ENCODE measurements at places on chromosomes 4 and X. TPM values are rescaled to one million over a fixed set of nuclear protein-coding genes. Genes with fewer than 3 reads are reported as not detected.

The ENPP6 gene
- total RNA-seq = 0.21 TPM

The CTAG1B gene
- total RNA-seq = not detected

- no peak for DNase-seq
Observed at GRCh38 chr4:83560523-83560922, 24.6 kb downstream of the GPAT3 start.

DNA sequence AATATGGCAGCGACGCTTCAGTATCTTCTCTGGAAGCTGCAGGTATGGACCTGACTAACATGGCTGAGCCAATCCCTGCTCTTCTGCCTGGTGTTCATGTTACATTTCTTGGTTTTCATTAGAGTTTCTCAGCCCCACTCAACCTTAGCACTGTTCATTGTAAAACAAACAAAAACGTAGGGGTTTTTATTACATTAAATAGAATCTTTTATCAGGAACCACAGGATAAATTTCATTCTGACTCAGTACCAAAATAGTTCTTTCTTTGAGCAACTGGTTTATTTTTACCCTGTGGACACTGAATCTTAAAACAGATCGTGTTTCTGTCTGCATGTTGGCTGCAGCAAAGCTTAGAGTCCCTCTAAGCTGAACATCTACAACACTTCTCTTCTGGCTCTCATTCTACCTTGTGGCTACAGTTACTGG, 27.1 kb downstream of the FHIP1A start:
- DNase-seq = no peak

DNA sequence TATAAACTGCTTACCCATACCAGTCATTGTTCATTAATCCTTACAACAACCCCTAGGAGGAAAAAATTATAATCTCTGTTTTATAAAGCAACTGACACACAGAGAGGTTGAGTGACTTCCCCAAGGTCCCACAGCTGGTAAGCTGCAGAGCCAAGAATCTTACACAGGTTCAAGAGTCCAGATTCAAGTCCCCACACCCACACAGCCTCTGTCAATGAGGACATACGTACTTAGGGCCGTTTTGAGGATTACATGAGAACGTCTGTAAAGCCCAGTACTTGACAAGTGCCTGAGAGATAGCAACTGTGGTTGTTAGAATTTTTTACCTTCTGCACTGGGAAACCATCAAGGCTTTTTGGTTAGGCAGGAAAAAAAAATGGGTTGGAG, 556 bp upstream of the SLC25A43 start:
- DNase-seq = no peak

DNA sequence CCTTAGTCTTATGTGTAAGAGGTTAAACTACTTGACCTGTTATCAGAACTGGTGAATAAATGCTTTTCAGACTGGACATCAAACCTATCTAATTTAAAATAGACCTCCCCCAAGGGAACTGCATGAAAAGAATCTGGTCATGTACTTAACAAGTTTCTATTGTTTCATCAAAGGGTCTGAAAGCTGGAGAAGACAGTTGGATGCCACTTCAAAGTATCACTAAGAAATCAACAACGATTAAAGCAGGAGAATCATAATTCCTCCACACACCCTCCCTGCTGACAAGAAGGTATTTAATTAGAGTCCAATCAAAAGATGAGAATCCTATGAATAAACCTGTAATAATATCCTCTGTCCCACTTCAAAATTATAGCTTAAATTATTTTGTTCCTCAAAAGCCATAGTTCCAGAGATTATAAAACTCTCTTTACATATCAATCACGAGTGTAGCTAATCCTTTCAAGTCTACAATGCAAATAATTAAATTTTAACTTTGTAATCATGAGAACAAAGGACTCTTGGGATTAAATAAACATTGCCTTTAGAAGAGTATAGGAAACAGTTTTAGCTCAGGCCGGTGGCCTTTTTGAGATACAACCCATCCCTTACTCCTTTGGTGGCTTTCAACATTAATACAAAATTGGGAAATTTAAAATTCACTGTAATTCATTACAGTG, 35.1 kb downstream of the TSPAN5 start:
- no peak for DNase-seq

GRCh38 chr4:169115144-169115896, 105.3 kb upstream of the CBR4 start:
- DNase-seq = no peak

GRCh38 chr4:128502818-128503527, 215.4 kb upstream of the PGRMC2 start:
- no peak for DNase-seq
